OCI-LY7 (cell line): ENCODE measurements at places on chromosomes 11 and 22.

GRCh38 chr11:10697323-10697620 lies 3.7 kb upstream of the IRAG1 start:
- DNase-seq = no peak

DNA sequence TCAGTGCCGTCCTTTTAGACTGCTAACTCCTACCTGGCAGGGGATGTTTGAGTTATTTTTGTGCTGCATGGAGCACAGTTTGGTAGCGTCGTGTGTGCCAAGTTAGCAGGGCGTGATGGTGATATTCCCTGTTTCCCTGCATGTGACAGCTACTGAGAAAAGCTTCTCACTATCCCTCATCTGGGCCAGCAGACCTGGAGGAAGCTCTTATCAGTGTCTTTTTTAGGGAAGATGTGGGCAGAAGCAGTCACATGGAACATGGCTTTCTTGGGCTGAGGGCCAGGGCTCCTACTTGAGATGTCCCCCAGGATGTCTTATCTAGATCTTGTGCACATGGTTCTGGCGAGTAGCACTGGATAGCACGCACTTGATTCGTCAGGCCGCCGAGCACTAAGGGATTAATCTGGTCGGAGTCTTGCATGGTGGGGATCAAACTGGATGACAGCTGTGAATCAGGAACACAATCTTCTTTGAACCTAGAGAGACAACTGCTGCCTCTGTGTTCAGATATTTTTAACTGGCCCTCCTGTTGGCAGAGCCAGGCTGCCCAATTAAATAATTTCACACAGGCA lies 33.8 kb downstream of the TECTA start:
- no peak for DNase-seq

GRCh38 chr11:72191961-72192381 lies at the start of gene FOLR1:
TSS of gene FOLR1 (plus strand) at chr11:72192140. CDS start at chr11:72192174, 34 bp downstream.
- no peak for DNase-seq

DNA sequence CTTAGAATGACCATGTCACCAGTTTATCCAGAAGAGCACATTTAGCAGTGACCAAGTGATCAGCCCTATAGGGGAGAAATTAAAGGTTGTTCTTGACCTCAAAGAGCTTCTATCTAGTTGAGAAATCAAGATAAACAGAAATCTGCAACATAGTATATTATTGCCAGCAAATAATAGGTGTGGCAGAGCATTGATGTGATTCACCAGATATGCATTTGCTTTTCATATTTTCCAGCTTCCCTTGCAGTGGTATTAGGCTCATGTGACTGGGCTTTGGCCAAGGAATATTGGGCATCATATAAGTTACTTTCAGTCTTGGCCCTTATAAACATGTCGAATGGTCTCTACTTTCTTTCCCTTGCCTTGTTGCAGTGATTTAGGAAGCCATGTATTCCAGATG lies 34.5 kb downstream of the COMMD9 start:
- DNase-seq = no peak

DNA sequence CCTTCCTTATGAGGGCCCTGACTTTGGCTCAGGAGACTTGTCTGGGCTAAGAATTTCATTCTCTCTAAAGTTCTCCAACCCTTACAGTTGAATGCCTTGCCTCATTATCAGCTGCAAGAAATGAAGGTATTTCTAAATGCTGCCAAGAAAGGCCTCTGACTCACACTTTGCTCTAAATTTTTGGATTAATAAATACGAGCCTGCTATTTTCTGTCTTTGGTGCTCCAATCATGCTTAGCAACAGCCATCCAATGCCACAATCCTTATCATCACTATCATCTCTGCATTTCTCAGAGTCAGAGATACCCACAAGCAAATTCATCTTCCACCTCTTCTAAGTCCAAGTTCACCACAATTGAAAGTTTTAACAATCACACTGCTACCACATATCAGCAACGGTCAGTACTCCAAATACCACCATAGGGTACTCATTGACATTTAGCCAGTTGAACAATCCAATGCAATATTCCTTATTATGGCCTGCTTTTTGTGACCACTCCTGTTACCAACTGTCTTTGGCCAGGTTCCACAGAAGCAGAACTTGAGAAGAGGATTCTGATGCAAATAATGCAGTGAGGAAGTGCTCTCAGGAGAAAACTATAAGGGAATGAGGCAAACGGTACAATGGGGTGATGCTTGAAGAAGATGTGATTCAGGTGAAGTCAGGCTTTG lies 5.7 kb downstream of the PATE2 start:
- DNase-seq = no peak
